ENCODE measurements at places on chromosomes 13 and 19. TPM values are rescaled to one million over a fixed set of nuclear protein-coding genes. Genes with fewer than 3 reads are reported as not detected.

Gene KLF2
- 0.33 TPM for total RNA-seq

Gene KIRREL2
- 0.34 TPM for total RNA-seq

Gene SPRED3
- total RNA-seq, result 0.06 TPM

Gene PLIN4
- 0.69 TPM for total RNA-seq

Gene LRRC63
- not detected for total RNA-seq

Gene KLK12
- not detected for total RNA-seq

Gene SOX1
- total RNA-seq, result 0.18 TPM

Gene C5AR2
- total RNA-seq, result not detected

Gene IL17D
- total RNA-seq, result 0.46 TPM

- no peak for DNase-seq
These were observed 5.1 kb upstream of the FCER2 start for GRCh38 chr19:7706955-7707456.

DNA sequence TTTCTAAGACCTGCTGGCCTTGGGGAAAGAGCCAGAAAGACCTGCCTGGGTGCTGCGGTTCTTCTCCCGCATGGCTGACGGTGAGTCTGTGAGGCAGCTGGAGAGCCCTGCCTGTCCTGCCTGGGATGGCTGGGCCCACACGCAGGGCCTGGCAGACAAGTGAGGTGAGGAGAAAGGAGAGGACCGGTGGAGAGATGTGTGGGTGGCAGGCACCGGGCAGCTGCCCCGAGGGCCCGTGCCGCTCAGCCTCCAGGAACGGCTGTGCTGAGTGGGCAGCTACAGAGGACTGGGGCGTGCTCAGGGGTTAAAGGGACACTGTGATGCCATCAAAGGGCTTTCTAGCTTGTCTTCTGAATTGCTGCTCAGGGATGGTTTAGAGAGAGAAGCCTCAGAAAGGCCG is 53.8 kb downstream of the MLLT1 start:
- DNase-seq, result no peak

DNA sequence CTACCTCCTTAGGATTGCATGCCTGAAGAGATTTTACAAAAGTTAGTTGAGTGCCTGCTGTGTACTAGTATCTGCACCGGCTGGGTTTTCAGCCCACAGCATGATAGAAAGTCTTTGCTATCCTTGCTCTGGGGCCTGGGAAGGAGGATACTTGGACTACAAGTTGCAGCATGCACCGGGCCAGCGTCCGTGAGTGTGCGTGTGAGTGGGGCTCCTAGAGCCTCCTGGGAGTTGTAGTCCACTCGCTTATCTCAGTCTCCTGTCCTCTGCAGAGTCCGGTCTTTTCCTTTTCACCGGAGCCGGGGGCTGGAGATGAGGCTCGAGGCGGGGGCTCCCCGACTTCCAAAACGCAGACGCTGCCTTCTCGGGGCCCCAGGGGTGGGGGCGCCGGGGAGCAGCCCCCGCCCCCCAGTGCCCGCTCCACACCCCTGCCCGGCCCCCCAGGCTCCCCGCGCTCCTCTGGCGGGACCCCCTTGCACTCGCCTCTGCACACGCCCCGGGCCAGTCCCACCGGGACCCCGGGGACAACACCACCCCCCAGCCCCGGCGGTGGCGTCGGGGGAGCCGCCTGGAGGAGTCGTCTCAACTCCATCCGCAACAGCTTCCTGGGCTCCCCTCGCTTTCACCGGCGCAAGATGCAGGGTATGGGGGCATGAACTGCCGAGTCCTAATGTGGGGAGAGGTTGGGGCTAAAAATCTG is 20.6 kb downstream of the BRSK1 start:
- peak; percentile 52 for DNase-seq

GRCh38 chr19:17616961-17617806 is 61.7 kb downstream of the COLGALT1 start:
- DNase-seq, result peak; percentile 37
